ENCODE measurements at places on chromosomes 11 and 22. TPM values are rescaled to one million over a fixed set of nuclear protein-coding genes. Genes with fewer than 3 reads are reported as not detected.

GRCh38 chr11:125423247-125423849 lies 72.7 kb downstream of the FEZ1 start:
- DNase-seq: no peak

The PIH1D2 gene
- 14.6 TPM for total RNA-seq

DNA sequence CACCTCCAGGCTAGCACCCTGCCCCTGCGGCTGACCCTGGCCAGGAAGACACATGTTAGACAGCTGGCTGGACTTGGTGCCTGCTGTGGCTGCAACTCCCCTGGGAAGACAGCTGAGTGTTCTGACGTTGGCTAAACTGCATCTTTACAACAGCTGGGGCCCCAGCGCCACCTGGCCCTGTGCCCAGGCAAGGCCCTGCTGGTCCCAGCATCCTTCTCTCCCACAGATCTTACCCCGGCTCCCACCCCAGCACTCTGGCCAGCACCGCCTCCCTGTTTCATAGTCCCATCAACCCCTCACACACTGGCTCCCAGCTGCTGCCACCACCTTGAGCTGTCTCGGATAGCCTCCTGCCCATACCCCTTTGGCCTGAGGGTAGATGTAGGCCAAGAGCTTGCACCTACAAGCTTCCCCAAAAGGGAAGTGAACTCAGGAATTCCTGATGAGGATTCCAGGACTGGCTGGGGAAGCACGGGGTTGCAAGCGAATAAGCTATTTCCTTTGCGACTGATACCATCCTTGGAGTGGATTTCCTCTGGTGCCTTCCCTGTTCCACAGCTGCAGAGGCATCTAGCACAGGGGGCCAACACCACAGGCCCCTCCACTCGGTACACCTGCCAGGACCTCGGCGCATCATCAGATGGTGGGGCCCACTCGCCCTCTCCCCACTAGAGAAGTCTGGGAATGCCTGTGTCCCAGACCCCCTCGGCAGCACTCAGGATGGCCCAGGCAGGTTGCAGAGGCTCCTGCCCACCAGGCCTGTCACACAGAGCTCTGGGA lies 28.5 kb downstream of the RSPH14 start:
- DNase-seq: no peak

DNA sequence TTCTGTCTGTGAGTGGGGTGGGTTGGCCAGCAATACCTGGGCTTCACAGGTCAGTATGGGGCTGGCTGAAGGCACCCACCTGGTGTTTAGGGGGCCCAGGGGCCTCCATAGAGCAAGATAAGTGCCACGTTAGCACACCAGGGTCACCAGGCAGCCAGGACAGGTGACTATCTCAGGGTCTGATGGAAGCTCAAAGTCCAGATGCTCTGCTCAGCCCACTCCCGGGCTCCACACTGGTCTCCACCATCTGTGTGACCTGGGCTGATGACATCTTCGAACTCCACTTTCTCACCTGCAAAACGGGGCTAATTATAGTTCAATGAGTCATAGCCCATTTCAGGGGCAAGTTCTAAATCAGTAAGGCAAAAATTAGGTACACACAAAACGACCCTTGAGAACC lies 39.4 kb upstream of the PRDM11 start:
- DNase-seq: no peak

DNA sequence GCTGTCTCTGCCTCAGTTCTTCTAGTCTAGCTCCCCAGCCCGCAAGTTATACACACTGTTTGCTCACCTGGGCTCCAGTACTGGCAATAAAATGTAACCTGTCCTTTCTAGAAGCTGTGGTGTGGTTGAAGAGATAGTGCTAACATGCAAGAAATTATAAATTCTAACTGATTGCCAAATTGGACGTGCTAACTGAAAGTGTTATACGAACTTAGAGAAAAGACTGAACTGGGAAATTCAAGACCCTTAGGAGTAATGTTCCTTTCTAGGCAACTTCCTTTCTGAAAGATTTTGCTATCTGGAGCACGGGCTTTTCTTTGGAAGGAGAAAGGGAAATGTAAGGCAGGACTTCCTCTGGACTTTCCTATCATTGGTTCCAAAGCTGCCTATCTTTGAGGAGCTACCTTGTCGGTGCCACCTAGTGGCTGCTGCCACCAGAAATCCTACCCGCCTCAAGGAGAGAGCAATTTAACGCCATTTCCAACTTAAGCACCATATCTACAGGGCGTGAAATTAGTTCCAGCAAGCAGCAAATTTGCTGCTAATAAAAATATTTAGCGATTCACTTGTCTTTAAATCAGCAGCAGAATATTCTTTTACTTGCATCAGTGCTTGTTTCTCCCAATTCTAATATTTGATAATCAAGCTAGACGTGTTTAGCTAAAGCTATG lies 12.7 kb upstream of the TMEM218 start:
- peak; percentile 46 for DNase-seq

GRCh38 chr11:61749591-61750217 lies 2.7 kb upstream of the MYRF start:
- DNase-seq: no peak

DNA sequence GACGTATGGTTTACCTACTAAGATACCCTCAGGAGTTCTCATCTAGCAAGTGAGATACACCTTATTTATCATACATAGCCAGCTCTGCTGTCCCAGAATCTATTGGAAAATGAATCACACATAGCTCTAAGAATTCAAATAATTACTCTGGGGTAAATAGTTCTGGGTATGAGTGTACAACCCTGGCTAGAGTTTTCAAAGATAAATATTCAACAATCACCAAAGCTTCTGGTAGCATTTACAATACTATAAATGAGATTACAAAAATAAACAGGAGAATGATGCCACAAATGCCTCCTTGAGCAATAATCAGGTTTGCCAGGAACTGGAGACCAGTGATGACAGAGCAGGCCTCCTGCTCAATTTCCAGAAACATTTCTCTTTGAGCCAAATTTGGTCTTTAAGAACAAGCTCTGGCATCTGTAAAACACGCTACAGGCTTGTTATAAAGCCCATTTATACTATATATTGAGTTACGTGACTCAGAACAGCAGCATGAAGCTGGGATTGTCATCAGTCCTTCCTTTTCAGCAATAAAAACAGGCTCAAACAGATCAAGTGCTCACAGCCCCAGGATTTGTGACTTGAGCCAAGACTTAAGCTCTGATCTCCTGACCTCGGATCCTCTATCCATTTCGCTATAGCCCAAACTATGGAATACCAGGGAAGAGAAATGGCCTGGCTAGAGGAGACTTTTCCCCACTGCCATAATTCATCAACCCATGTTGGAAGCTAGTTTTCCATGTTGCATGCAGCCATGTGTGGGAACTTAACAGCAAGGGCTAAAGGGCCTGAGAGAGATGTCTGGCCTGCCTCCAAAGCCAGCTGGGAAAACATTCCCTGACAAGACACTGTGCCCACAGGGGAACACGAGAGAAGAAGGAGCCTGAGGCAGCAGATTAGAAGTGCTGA lies 19.7 kb downstream of the RAB30 start:
- DNase-seq: peak; percentile 82

DNA sequence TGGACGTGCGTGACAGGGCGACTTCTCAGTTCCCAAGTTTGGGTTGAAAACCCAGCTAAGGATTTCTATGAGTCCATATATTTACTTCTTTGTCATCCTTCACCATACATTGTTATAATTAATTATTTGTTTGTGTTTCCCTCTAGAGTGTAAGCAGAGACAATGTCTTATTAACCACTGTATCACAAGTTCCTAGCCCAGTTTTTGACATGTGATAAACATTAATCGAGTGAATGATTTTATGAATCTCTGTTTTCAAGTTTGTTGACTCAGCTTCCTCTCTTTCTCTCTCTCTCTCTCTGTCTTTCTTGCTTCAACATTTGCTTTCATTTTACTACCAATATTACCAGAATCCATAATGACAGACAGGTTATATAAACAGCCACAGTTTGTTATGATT lies 1259.6 kb upstream of the TENM4 start:
- DNase-seq: no peak

The FEN1 gene
- total RNA-seq: 80.9 TPM

GRCh38 chr11:71165771-71166170 lies 86.6 kb downstream of the SHANK2 start:
- DNase-seq: no peak

The TMEM191C gene
- total RNA-seq: 0.30 TPM

- DNase-seq: no peak
Observed at GRCh38 chr11:77259641-77260040, 41.8 kb downstream of the GDPD4 start.

DNA sequence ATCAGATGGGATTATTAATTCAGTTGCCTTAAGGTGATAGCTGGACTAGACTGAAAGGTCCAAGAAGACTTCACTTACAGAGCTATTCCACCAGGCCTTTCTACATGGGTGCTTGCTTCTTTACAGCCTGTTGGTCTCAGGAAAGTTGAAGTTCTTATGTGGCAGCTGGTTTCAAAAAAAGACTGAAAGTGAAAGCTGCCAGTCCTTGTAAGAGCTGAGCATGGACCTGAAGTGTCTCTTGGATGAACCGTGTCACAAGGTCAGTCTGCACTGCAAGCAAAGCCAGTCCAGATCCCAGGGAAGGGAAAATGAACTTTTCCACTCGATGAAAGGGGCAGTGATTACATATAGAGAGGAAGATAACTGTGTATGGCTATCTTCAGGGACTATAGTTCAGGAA lies 201.5 kb upstream of the LUZP2 start:
- no peak for DNase-seq

DNA sequence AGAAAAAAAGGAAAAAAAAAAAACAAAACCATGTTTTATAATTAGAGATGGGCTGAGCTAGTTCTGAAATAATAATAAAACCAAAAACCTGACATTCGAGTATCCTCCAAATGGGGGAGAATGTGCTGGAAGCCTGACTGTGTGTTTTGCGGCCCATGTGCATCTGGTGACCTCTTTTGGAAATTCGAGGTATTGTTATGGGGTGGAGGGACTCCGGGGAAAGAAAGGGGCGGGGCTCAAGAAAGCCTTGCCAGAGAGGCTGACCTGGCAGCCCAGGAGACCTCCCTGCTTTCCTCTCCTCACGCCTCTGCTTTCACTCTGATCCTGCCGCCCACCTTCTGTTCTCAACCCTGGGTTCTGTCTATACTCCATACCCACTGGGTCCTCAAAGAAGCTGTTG lies 72.9 kb downstream of the CTTN start:
- peak; percentile 28 for DNase-seq

Measured in MG63 (cell line).